ENCODE measurements at places on chromosomes 16 and 17. TPM values are rescaled to one million over a fixed set of nuclear protein-coding genes. Genes with fewer than 3 reads are reported as not detected.

GRCh38 chr17:17503566-17504130 lies 7.5 kb upstream of the RASD1 start:
- no peak for DNase-seq

DNA sequence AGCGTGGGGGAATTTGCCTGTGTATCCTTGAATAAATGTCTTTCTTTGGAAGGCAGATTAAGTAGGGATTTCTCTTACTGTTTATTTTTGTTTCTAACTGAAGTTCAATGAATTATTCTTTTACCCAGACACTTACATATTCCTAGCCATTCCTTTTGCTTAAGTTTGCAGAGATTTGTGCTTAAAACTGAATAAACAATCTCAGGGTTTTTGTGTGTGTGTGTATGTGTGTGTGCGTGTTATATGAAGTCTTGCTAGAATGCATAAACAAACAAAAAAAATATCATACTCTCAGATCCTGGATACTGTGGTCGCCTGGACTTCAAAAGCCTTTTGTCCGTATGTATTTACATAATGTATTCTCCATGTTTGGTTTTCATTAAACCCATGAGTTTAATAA lies 672.8 kb downstream of the MAF start:
- no peak for DNase-seq

DNA sequence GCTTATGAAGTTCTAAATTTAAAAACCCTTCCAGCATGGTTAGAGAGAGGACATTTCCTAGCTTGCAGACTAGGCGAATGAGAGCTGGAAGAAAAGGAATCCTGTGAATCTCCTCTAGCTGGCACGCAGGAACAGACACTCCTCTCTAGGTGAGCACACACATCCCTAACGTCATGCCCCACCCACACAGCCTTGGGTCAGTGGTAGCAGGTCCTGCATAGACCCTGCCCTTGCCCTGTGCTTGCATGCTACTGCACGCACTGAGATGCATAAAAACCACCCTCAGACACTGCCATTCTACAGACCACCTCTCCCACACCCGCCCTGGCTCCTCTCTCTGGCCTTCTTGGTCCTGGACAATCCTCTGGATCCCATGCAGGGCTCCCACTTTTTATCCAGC lies 23.5 kb downstream of the CES1 start:
- no peak for DNase-seq

DNA sequence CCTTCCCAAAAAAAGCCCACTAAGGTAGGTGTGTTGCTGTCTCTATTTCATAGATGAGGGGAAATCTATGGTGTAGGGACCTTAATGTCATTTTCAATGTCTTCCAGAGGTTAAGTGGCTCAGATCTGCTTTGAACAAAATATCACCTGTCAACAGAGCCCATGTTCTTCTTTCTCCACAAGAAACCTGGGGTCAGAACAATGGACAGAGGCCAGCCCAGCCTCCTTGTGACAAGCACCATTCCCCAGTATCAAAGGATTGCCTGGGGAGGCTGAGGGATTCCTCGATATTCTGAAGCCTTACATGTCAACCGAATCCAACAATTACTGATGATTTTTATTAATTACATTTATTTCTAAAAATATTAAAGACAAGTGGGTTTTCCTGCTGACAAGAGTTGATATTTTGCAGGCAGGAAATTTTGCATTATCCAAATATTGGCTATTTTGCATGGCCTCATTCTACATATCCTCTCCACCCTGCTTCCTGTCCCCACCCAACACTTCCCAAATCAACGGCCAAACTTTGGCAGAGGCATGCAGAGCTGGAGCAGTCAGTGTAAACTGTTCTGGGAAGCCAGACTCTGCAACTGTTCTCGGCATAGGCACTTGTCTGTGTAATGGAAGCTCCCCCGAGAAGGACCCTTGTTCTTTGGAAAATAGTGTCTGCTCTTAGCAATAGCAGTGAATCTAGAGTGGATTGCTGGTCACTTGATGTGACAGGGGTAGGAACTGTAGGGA lies 281.5 kb downstream of the HS3ST3A1 start:
- no peak for DNase-seq

DNA sequence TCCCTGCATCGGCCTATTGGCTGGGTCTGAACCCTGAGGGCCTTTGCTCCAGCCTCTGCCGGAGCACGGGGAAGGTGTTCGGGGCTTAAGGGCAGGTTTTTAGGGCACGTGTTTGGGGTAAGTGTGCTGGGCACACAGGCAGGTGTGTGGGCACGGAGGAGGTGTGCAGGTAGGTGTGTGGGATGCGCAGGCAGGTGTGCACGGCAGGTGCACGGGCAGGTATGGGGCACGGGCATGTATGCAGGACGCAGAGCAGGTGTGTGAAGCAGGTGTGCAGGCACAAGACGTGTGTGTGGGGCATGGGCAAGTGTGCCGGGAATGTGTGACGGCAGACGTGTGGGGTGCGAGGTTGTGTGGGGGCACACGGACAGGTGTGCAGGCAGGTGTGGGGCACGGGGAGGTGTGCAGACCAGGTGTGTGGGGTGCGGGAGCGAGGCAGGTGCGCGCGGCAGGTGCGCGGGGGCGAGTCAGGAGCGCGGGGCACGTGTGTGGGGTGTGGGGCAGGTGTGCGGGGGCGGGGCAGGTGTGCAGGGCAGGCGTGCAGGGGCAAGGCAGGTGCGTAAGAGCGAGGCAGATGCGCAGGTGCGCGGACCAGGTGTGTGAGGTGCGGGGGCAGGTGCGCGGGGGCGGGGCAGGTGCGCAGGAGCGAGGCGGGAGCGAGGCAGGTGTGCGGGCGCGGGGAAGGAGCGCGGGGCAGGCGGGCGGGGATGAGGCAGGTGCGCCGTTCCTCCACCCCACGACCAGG lies 28.6 kb upstream of the METRNL start:
- DNase-seq: no peak

DNA sequence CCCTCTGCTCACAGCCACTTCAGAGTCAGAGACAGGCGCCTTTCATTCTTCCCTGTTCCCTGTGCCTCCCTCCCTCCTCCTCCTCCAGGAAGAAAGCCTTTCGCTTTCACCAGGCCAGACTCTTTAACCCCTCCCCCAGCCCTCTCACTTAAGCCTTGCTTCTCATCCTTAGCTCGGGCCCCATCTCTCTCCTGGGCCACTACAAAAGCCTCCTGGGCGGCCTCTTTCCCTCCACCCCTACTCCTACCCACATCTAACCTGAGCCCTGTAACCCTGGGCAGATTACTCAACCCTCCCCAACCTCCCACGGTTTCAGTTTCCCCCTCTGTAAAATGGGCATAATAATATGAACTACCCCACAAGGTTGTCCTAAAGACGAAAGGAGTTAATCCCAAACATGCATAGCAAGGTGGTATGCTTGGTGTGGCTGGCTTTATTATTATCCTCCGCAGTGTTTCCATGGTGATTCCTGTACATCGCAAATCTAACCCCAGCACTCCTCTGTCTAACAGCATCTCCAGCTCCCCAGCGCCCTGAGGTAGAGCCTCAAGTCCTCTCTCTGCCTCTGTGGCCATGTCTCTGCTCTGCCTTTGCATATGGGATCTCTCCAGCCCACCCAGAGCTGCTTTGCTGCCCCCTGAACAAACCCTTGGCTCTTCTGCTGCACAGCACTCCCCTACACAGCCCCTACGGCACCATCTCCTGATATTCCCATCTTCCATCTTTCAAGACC lies 17.7 kb downstream of the PIMREG start:
- no peak for DNase-seq

DNA sequence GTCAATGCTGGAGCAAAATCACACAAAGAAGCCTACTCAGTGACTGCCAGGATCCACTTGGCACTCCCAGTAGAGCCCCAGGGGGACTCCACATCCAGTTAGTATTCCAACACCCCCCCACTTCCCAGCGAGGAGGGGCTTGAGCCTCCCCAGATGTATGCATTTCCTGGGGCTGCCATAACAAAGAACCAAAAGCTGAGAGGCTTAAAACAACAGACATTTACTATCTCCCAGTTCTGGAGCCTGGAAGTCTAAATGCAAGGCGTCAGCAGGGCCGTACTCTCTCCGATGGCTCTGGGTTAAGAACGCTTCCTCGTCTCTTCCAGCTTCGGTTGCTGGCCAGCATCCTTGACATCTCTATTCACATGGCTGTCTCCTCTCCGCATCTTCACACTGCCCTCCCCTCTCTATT lies 23.0 kb upstream of the GNA13 start:
- DNase-seq: no peak

DNA sequence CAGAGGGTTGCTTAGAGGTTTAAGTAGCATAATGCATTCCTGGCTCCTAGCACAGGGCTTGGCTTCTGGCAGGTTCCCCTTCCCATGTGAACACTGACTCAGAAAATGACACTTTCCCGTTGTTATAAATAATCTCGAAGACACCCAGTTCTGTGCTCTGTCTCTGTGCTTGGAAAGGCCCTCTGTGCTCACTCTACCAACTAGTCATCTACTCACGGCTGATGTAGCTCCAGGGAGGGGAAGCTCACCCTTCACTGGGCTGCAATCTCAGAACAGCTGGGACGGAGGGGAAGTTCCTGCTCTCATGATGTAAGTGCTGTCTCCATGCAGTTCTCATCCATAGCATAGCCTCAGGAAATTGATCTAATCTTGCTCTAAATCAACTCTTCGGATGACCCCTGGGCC lies 230.5 kb upstream of the ASIC2 start:
- DNase-seq: no peak

DNA sequence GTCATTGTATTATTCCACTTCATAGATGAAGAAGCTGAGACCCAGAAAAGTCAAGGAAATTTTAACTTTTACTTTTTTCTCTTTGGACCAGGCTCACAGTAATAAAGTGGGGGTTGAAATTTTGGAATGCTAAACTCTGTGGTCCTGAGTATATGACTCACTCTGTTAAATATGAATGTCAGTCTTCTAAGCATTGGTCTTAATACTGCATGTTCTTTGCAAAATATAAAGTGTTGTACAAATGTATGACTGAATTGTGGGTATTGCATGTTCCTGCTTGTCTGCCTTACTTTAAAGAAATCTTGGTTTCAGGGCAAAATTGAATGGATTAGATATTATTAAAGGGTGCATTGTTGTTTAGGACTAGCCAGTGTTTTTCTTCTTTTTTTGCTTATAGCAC lies 950.8 kb upstream of the GOT2 start:
- no peak for DNase-seq

- DNase-seq: no peak
Observed at GRCh38 chr16:4940719-4941118, 3.8 kb upstream of the PPL start.

The JUP gene
- total RNA-seq: 56.1 TPM

The GAS7 gene
- 13.6 TPM for total RNA-seq

Measured in B cell (primary cell).